ENCODE measurements at places on chromosomes 7 and 10.
A peak's percentile ranks its signal among the peaks of the same experiment; 100 is the strongest.

DNA sequence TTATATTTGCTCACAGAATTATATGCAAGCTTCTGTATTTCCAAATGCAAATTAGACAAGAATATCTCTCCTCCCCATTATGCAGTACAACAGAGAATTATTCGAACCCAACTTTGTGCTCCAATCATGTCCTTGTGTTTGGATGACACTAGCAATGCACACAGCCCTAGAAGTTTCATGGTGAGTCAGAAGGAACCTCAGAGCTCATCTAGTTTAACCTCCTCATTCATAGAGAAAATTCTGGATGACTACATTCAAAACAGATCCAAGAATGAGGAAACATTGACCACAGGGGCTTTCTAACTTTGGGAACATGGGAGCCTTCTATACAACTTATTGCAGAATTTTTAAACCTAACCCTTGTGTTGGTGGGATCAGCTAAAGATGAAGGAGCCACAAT, 12.8 kb upstream of the ARID5B start:
- DNase-seq: no peak

DNA sequence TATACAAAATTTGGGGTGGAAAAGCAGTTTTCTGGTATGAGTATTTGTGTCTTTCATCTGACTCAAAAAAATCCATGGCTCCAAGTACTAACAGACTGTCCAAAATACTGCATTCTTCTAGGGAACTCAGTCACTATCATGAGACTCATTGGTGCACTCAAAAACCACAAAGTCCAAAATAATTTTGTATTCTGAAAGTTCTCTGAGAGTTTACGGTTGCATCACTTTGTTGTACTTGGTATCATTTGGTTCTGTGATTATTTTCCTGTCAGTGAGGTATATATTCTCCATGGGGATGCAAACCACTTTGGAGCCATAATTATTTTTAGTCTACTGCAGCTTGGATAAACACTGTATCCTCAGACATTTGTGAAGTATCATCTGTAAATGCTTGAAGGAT, 28.0 kb upstream of the CABCOCO1 start:
- DNase-seq: no peak

DNA sequence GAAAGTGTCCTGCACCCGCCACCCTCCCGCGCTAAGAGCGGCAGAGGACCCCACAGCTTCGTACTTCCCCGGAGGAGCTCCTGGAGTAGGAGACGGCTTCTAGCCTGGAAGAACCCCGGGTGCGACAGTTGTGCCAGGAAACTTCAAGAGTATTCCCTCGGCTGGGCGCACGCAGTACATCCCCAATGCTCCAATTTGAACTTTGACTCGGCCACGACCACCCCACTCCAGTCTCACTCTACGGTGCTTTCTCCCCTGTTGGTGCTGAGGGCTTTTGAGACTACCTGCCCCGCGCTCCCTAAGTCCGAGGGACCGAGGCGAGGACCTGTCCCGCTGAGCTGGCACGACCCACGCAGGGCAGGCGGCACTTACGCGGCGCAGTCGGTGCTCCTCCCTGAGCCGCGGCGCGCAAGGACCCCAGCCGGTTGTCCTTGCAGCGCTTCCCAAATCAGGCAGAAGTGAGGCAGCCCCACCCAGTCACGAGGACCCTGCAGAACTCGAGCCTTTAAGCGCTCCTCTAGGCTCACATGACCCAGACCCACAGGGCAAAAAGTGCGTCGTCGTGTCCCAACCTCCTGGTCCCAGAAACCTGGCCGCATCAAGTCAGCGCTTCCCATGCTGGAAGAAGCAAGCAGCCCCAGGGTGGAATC, at the start of gene CPVL:
CPVL (minus strand) TSS at position 481 of the 650 bp plus-strand sequence. CDS start 25,476 bp downstream, outside the sequence.
- peak; percentile 24 for DNase-seq

DNA sequence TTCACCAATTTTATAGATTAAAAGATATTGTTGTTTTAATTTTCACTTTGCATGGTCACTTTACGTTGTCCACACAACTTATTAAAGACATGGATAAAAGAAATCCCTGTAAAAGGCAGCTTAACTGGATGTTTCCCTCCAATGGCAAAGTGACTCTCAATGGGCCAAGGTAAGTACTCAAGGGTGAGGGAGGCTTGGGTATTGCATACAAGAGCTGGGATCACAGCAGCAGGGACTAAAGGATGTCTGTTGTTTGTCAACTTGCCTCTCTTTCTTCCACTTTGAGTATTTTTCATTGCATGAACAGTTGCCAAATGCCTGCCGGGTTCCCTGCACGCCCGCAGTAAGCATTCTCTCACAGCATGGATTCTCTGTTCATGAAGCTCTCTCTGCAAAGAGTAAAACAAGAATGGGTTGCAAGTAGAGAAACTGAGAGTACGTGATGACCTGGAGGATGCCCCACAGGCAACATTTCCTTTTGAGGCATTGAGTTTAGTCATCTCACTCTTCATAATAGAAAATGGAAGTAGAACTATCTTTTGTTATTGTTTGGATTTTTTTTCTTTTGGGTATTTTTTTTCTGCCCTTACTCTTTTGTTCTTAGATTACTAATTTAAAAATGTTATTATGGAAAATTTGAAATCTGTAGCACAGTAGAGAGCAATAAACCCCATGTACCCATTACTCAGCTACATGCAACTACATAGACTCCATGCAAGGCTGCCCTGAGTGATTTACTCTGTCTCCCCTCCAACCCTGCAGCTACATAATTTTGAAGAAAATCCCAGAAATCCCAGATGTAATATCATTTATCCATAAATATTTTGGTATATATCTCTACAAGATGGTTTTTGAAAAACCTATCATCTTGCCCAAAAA, 26.3 kb downstream of the GPR141 start:
- no peak for DNase-seq

DNA sequence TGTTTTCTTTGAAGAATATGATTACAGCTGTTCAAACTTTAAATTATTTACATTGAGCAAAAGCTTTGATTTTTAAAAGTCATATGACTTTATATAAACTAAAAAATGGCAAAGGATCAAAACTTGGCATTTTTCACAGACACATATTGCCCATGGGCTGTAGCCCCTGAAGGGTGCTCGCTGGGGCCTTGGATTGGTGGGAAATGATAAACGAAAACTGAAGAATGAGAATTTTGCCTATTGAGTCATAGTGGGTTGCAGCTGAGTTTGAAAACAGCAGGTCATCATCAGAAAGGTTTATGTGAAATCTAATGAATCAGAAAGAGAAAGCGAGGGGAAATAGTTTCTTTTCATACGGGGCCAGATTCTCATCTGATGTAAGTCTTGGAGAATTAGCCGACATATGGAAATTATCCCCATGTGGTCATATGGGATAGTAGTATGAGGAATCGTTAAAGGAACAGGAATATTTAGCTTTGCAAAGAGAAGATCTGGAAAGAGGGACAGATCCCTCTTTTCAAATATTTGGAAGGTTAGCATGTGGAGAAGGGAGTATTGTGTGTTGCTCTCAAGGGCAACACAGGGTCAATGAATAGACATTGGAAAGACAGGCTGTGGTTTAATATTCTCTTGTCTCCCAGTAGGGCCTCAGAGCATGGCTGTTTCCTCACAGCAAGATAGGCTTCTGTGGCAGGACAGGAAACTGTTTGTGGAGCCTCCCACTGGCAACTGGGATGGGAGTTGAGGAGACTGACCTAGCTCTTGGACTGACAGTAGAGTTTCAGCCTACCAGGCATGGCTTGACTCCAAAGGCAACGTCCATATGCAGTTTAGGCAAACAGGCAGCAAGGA, 119.0 kb downstream of the FZD1 start:
- no peak for DNase-seq

GRCh38 chr10:72251635-72252034, 22.1 kb upstream of the DDIT4 start:
- no peak for DNase-seq

GRCh38 chr7:33841705-33842129, 63.6 kb upstream of the BMPER start:
- DNase-seq: no peak

GRCh38 chr10:44352316-44353127, 32.4 kb downstream of the CXCL12 start:
- DNase-seq: no peak

GRCh38 chr7:86920154-86920553, 139.3 kb downstream of the ELAPOR2 start:
- no peak for DNase-seq

DNA sequence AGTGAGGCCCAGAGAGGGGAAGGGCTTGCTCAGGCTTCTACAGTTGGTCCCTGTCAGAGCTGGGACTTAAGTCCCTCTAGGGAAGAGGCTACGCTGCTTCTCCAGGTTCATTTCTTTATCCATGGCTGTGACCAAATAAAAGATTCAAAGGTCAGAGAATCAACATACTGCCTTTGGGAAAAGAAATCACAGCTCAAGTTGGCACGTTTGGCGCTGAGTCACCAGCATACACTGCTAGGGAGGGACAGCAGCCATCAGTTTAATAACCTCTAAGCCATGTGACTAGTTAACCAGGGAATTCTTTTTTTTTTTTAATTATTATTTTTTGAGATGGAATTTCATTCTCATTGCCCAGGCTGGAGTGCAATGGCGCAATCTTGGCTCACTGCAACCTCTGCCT, 28.4 kb upstream of the CRHR2 start:
- DNase-seq: no peak

DNA sequence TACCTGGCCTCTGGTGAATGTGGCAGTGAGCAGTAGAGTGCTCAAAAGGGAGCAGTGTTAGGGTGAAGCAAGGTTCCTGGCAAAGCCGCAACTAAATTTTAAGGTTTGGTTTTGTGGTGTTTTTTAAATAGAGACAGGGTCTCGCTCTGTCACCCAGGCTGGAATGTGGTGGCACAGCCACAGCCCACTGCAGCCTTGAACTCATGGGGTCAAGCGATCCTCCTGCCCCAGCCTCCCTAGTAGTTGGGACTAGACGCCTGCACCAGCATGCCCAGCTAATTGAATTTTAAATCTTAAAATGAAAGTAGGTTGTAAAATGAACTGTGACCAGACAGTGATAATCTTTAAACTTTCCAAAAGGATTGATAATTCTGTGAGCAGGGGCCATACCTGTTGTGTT, 130.4 kb downstream of the CCNY start:
- DNase-seq: no peak

DNA sequence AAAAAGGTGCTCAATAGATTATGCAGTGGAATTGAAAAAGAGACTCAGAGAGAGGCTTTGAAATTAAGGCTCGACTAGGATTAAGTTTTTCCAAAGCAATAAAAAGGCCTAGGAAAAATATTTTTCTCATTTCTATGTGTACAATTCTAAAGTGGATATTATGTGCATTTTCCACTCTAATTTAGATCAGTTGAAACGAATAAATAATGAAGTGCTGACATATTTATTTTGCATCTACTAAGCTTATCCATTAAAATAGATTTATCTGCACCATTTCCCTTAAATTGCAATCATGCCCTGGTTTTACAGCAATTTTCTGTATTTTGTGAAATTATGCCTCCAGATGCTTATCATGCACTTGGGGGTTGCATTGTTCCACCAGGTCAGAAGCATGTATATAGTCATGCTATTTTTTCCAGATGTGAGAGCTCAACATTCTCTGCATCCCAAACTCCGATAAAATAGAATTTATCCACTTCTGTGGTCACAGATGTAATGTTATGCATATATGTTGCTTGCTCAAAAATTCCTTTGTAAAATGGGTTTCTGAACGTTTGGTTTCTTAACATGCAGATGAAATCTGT, 18.3 kb downstream of the FIGNL1 start:
- no peak for DNase-seq

GRCh38 chr7:96045919-96046318, 273.6 kb downstream of the DYNC1I1 start:
- no peak for DNase-seq

- peak; percentile 53 for DNase-seq
These were observed 618 bp downstream of the KIF5B start for GRCh38 chr10:32055478-32056135.

GRCh38 chr10:24503461-24504320, 220.0 kb downstream of the ARHGAP21 start:
- DNase-seq: peak; percentile 31

DNA sequence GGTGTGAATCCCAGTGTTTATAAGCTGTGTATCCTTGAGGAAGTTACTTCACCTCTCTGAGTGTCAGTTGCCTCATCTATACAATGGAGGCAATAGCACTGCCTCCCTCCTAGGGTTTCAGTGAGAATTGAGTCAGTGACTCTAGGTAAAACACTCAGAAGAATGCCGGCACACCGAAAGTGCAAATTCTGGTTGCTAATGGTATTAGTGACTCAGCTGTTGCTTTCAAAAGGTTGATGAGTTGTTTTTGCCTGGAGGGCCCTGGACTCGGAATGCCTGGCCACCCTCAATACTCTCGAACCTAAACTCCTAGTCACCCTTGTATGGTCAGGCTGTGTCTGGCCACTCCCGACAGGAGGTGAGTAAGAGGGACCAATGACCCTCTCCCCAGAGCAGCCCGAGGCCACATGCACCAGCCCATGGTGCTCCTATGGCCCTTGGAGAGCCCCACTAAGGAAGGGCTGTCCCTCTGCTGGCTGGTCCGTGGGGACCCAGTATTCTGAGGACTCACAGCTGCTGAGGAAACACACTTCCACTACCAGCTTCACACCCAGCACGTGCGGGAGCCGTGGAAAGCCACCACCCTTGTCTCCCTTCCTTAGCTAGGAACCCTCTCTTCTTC, 60.2 kb downstream of the CALML3 start:
- DNase-seq: no peak

DNA sequence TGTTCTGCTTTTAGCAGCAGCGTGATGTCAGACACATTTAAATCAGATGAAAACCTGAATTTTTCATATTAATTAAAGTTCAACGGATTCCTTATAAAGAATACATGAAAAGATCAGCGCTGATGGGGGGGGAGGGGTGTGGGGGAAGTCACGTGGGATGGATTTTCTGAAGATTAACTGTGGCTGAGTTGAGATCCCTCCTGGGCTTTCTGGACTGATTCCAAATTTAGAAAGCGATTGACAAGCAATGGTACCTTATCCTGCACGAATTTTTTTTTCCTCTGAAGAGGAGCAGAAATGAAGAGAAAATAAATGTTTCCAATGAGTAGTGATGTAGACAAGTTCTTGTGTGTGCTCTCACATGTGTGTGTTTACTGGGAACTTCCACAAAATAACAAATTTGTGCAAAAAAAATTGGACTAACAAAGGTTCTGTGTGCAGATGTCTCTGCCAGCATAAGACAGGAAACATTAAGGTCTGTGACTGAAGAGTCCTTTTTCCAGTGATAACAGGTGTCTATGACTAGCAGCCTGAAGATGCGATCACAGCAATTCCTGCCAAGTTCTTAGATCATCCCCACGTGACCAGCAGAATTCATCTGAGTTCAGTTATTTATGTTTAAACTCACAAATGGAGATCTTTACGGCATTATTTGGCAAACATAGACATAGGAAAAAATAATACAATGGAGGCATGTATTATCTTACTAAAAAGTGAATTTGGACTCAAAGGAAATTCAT, 585.2 kb upstream of the CELF2 start:
- peak; percentile 45 for DNase-seq

GRCh38 chr7:91995391-91996105, 54.9 kb downstream of the AKAP9 start:
- DNase-seq: no peak

- DNase-seq: peak; percentile 55
These were observed 239.9 kb downstream of the CAMK1D start for GRCh38 chr10:12589291-12589690.

GRCh38 chr10:12825260-12825849, 176.2 kb downstream of the CCDC3 start:
- DNase-seq: no peak

Data from cerebellar cortex (tissue), 1 donor.